ENCODE measurements at places on chromosomes 6 and 20.

DNA sequence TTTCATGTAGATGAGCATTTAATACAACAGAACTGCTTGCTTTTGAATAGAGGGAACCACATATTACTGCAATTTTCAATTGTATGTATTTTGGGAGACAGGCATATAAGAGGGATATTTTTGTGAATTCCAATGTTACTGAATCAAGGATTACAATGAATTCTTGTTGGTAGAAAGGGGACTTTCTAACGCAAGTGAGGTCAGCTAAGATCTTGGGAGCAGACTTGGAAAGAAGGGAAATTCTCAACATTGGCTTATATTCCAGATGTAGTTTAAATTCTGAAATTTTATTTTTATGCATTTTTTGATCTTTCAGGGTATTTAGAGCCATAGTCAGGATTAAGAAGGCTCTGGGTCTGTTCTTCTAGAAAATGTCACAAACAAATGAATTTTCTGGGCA lies 43.3 kb upstream of the CTAGE9 start:
- no peak for DNase-seq

GRCh38 chr20:63944078-63944941 lies 11.9 kb downstream of the UCKL1 start:
- DNase-seq = no peak

DNA sequence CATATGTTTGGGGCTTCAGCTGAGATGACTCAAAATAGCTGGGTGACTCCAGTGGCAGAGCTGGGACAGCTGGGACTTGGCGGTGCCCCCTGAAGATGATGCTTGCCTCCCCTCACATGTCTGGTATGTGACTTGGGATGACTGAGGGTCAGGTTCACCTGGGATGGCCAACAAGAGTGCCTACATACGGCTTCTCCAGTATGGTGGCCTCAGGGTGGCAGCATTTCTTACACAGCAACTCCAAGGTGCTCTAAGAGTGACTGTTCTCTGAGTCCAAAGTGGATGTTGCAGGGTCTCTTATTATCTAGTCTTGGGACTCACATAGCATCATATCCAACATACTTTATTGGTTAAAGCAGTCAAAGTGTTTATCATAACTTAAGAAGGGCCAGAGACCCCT lies 87.8 kb upstream of the CENPW start:
- DNase-seq = no peak

GRCh38 chr6:46023216-46023915 lies 7.7 kb upstream of the CLIC5 start:
- no peak for DNase-seq

DNA sequence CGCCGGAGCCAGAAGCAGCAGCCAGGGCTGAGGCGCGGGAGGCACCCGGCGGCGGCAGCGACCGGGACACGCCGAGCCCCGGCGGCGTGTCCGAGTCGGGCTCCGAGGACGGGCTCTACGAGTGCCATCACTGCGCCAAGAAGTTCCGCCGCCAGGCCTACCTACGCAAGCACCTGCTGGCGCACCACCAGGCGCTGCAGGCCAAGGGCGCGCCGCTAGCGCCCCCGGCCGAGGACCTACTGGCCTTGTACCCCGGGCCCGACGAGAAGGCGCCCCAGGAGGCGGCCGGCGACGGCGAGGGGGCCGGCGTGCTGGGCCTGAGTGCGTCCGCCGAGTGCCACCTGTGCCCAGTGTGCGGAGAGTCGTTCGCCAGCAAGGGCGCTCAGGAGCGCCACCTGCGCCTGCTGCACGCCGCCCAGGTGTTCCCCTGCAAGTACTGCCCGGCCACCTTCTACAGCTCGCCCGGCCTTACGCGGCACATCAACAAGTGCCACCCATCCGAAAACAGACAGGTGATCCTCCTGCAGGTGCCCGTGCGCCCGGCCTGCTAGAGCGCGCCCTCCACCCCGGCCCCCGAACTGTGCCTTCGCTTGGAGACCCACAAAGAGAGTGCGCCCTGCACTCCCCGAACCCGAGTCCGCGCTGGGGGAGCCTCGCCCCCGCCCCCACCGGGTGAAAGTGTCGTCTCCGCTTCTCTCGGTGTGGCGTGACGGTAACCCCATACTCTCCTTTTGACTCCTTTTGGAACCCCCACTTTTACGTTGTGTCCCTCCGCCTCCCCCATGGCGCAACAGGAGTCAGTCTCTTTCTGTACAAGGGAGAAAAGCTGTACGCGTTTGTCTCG lies 1.6 kb downstream of the INSM1 start:
- no peak for DNase-seq

DNA sequence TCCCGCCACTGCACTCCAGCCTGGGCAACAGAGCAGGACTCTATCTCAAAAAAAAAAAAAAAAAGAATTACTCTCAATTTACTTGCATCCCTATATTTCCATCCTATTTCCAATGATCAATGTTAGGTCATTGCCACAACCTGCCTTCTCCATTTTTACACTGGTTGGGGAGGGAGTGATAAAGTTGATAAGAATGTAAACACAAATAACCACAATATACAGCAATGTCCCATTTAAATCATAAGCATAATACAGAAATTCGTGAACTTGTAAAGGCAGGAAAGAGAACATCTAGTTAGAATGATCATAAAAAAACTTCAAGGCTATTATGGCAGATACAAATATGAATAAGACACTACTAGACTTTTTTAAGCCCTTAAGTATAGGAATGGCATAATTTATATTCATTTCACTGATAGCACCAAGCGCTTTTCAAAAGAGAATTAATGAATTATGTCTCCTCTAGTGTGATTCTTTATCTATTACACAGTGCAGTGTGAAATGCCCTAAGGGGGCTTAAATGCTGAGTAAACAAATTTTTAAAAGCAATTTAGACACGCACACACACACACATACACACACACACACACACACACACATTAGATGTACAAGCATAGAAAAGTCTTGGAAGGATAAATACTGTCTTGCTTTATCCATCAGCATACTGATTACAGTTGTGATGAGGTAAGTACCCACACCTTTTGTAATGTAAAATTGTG lies 33.5 kb upstream of the RAB23 start:
- DNase-seq = no peak

DNA sequence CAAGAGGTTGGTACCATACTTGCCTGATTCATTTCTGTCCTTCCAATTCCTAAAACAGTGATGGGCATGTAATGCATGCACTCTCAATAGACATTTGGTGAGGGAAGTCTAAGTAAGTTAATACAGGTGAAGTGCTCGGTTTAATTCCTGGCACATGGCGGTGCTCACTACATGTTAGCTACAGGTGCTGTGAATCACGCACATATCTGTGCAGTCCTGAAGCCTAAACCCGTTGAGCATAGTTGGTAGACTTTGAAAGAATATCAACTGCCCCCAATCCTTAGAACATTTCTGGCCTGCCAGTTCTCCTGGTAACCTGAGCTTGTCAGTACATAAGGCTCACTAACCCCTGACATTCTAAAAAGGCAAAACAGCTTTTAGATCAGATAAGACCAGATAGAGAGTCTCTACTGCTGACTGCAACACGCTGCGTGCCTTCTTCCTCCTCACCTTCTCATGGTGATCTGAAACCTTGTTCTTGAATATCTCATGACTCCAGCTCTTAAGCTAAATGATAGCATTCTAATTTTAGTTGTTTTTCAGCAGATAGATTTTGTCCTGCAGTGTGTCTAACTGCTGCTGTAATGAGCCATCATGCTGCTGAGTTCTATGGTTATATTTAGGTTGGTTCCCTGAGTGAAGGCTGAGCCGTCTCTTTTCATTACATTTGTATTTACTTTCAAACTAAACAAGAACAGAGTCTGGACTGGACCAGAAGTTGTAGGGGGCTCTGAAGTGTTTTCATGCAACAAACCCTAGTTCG lies 328.5 kb upstream of the QKI start:
- DNase-seq = no peak

DNA sequence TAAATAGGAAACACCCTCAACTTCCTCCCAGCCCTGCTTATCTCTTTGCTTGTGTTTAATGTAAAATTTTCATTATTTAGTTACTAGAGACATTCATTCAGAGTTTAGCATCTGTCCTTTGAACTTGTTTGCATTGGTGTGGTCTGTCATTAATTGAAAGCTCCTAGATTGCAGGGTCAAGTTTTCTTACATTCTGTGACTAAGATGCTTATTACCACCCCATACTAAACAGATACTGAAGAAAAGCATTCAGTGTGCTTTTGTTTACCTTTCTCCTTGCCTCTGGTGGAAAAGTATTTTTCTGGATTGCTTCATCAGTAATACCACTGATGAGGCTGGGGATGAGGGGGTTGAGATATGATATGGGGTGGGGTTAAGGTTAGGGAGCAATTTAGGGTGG lies 199.0 kb downstream of the SAMD5 start:
- DNase-seq = no peak

DNA sequence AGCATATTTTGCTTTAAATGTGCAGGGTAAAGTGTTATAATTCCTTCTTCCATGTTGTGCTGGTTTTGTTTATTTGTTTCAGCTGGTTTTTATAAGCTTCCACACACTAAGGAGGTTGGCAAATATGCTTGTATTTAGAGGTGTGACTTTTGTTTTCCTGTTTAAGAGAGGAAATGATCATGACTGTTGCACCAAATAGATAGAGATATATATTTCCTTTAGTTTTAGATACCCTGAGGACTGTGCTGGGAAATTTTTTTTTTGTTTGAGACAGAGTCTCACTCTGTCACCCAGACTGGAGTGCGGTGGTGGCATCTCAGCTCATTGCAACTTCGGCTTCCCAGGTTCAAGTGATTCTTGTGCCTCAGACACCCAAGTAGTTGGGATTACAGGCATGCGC lies 5.8 kb downstream of the TBPL1 start:
- DNase-seq = no peak

- no peak for DNase-seq
Measured at GRCh38 chr6:70686548-70687133, 19.0 kb downstream of the SMAP1 start.

GRCh38 chr6:1584996-1585668 lies 24.6 kb upstream of the FOXC1 start:
- no peak for DNase-seq

DNA sequence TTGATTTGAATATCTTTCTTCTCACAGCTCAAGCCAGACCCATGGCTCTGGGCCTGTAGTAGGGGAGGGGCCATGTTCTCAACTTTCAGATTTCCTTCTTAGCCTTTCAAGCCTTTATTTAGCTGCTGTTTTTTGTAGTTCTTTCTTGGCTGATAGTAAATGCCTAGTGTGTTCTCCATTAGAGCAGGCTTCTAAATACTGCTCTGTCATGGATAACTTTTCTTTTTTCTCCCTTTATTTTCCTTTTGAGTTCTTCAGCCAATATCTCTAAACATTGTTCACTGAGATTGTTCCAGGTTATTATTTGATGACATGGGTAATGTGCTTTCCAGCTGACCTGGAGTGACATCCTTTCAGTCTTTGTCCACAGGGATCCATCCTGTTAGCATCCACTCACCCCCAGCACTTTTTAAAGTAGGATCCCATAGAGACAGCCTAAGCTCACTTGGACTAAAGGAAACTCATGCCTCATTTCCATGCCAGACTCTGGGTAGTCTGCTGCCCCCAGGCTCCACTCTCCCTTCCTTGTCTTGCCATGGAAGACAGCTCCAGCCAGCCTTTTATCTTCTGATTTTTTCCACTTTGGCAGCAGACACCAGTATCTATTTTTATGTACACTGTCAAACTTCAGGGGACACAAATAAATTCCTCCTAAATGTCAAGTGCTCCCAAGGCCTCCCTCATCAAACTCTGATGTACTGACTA lies 645.6 kb downstream of the RNF144B start:
- DNase-seq = no peak

GRCh38 chr6:20952699-20953474 lies 418.6 kb downstream of the CDKAL1 start:
- no peak for DNase-seq

GRCh38 chr6:44169154-44169553 lies 10.5 kb downstream of the CAPN11 start:
- no peak for DNase-seq

DNA sequence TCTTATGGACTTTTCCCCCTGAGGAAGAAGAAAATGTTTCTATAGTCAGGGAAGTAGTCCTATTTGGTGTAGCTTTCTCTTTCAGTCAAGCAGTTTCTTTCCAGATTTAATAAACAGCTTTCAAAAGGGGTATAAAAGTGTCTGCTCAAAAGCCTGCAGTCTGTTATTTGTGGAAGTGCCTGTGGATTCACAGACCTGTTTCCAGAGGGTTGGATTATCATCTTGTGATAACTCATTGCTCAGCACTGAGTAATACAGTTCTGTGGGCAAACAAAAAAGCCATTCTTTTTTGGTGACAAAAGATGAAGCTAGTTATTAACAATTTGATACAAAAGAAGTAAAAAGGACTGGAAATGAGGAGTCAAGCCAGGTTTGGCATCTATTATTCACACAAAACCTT lies 358.2 kb upstream of the ID4 start:
- no peak for DNase-seq

DNA sequence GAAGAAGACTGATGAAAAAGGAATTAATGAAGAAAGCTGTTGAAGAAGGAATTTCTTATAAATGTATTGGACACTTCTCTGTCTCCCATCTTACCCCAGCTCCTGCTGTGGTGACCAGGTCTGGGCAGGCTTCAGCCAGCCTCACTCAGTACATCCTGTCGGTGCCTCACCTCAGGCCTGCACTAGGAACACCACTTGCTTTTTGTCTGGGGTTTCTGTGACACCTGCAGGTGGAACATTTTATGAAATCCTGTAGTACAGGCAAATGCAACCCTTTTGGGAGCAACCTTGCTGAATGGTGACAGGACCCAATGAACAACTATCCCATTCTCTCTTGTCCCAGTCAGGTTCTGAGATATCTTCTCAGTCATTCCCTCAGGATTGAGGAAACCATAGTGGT lies 129.7 kb downstream of the PRDM13 start:
- DNase-seq = no peak

DNA sequence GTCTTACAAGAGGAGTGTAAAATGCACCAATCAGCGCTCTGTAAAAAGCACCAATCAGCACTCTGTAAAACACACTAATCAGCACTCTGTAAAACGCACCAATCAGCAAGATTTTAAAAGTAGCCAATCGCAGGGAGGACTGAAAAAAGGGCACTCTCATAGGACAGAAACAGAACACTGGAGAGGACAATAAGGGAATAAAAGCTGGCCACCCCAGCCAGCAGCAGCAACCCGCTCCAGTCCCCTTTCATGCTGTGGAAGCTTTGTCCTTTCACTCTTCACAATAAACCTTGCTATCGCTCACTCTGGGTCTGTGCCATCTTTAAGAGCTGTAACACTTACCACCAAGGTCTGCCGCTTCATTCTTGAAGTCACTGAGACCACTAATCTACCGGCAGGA lies 1.7 kb upstream of the AIG1 start:
- no peak for DNase-seq

Measured in activated T-cell treated with anti-CD3 and anti-CD28 coated beads, Interleukin-2, amount 50 U/mL, for 1 hour (primary cell).